ENCODE measurements at places on chromosomes 11 and 22.

DNA sequence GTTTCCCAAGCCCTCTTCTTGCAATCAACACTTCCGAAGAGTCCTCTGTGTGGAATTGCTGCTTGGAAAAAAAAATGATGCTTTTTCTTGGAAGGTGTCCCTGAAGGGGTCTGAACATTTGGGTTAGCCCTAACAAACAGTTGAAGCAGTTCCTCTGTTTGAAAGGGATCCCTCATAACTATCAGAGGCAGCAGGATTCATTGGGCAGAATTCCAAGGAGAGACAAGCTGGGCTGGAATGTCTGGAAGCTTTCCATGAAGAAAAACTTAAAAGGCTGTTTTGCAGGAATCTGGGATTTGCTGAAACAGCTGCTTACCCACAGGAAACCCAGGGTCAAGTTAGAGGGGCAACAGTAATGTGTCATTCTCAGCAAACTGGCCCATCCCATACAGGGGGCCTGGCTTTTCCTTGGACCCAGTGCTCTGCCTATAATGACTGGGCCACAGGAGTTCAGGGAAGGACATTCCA is 3.1 kb downstream of the CSNK2A3 start:
- peak; percentile 89 for DNase-seq

DNA sequence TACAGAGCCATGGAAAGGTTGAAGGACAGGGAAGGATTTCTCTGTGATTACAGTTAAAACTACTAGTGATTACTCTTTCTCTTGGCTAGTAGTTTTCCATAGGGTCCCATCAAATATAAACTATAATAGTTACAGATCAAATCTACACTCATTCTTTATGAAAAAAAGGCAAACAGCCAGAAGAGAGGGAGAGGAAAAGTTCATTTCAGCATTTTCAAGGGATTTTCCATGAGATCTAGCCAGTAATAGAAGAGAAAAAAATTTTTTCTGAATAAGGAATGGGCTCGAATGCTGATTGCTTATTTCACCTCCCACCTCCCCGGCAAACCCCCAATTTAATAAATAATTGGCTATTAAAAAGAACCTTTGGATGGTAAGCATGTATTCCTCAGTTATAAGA is 74.8 kb upstream of the BLID start:
- no peak for DNase-seq

DNA sequence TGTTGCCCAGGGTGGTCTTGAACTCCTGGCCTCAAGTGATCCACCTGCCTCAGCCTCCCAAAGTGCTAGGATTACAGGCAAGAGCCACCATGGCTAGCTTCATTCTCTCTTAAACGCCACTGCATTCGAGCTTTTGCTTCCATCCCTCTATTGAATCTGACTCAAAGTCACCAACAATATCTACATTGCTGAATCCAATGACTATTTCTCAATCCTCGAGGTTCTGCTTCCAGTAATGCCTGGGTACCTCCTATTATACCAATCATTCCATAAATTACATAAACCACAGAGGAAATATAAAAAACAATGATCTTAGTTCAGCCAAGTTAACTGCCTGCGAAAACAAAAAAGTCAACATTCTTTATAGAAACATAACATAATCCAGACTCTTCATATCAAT is 11.9 kb upstream of the NXF1 start:
- no peak for DNase-seq

DNA sequence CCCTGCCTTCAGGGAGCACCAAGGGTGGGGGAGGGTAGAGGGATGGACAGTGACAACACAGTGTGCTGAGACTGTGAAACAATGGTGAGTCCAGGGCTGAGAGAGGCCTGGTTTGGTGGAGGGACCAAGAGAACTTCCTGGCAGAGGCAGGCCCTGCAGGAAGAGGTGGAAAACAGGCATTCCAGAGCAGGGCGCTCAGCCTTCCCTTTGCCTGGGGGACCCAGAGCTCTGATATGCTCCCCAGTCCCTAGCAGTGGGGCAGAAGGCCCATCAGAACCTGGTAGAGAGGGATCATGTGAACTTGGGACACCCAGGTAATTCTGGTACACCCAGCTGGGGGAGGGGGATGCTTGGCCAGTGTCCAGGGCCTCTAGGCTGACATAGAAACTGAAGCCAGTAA is 17.2 kb upstream of the UVRAG start:
- DNase-seq, result peak; percentile 49

- DNase-seq, result no peak
Observed at GRCh38 chr22:32520612-32521011, 46.0 kb downstream of the FBXO7 start.

GRCh38 chr11:41308286-41308685 is 151.2 kb downstream of the LRRC4C start:
- DNase-seq, result no peak

DNA sequence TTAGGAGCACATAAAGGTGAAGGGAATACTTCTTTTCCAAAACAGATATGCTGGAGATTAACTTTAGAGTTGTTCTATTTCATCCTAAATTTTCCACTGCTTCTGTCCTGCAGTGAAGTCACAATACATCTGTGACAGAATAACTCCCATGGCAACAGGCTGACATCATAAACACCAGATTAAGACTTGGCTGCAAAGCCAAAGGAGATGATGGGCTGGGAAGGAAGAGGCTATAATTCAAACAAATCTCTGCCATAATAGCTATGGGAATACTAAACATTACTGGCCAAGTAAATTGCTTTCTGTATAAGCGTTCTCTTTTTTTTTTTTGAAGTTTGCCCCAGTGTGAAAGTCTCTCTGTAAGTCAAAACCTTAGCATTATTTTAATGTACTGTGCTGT is 107.7 kb downstream of the CADM1 start:
- DNase-seq, result no peak

GRCh38 chr22:31616315-31616980 is 45.6 kb downstream of the PISD start:
- DNase-seq, result no peak

DNA sequence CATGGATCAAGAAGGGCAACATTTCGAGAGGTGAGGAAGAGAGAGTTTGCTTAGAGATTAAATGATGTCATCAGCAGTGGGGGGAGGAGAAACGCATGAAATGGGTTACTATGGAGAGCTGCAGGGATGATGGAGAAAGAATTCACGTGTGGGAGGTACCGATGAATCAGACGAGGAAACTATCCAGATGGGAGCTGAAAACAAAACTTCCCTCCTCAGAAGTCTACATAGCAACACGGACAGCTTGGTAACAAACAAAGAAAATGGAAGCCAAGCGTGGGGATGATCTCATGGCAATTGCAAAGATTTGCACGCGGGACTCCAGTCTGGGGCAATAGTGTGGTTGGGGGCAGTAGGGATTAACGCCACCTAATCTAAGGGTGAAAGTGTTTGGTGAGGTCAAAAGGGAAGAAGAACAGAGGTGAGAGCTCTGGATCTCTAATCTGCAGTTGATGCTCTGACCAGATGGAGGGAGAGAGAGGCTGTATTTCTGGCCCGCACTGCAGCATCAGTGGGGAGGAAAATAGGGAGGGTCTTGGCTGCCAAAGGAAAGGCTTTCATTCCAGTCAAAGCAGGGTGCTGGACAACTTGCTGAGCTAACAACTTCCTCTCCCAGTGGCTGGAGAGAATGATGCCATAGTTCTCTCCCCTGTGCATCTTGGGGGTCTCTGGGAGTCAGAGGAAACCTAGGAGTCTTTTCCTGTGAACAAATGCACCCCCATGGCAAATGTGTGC is 43.4 kb upstream of the CSNK2A3 start:
- DNase-seq, result peak; percentile 82

GRCh38 chr22:35379146-35379993 is 1.5 kb upstream of the HMOX1 start:
- no peak for DNase-seq

DNA sequence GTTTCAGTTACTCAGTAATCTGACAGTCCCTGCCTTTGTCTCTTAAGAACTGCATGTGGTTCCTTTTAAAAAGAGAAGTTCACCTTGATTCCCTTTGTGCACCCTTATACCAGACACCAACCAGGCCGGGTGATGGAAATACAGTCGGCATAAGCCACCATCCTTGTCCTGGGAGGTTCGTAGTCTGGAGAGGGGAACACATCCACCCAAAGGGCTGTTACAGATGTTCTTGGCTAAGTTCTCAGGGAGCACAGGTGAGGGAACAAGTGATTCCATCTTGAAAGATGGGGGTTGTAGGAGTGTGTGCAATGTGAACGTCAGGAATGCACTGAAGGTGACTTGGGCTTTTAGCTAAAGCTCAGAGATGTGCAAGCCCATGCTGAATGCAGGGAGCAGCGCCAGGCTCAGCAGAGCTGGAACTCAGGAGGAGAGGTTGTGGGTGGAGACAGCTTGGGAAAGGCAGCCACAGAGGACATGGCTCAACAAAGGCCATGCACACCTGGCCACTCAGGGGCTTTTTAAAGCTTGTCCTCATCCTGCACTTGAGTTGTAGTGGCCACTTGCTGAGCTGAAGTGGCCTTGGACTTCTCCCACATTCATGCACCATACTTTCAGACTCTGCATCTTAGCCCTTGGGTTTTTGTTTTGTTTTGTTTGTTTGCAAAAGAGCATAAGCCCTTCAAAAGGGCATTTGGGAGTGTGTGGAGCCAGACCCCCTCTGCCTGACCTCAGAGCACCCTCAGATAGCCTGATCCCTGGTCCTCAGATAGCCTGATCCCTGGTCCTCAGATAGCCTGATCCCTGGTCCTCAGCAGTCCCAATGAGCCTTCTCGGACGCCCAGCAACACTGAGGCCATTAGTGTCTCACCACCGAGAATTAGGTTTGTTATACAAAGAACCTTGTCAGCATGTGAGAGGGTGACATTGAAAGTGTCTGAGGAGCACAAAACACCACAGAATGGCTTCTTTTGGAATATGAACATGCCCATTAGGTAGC is 12.7 kb upstream of the TMA7B start:
- DNase-seq, result no peak

DNA sequence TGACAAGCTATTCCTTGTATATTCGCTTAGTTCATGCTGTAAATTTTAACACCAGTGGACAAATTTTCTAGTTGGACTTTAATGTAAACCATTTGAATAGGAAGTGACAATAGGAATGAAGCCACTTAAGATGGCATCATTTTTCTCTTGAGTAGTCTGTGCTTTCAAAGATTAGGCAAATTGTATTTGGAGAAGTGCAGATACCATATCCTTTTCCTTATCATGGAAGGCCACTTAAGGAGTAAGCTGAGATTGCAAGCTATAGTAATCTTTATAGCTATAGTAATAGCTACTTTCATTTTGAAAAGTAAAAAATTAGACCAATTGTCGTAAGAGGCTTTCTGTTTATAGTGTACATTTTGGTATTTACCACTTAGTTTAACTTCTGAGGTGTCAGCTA is 12.8 kb downstream of the CAPRIN1 start:
- DNase-seq, result no peak

DNA sequence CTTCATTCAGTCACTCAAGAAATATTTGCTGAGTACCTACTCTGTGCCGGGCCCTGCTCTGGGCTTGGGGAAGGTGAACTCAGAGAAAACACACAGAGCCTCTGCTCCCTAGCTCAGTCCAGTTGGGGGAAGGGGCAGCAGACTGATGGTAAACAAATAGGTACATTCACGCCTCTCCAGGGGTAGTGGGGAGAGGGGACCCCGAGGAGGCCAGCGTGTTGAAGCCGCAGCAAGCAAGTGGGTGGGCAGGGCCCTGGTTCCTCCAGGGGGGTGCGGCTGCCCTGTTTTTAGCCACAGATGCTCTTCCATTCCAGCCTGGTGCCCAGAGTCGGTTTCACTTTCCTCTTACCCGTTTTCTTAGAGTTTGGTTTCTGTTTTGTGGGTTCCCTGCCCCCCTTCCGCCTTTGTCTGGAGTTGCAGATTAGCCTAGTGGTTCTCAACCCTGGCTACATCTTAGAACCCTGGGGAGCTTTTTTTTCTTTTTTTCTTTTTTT is 8.7 kb downstream of the DRAP1 start:
- DNase-seq, result no peak

DNA sequence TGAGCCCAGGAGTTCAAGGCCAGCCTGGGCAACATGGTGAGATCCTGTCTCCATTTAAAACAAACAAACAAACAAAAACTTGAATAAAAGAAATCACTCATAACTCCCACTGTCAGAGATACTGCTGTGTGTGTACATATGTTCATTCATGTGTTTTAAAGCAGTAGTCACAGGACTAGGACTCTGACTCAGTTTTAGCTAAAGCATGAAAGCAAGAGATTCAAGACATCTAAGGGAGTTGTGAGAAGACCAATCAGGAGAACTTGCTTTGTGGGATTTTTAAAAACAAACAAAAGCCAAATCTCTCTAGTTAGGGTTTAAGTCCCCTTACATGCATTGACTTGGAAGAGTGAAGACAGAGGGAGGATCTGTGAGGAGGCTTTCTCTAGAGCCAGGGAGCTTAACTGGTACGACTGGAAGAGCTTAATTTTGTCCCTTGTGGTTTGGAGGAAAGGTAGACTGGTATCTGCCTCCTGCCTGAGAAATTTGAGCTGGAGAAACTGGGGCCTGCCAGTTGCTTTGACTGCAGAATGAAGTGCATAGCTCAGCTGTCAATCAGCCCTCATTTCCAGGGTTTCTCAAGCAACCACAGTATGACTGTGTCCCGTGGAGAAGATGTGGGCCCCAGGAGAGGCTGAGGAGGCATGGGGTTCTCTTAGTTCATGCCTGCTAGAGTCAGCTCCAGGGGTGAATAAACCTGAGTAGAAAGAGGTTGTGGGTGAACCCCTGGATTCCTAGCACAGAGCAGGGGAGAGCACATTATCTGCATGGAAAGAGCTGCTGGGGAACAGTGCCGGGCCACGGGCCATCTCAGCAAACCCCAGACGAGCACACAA is 30.6 kb downstream of the EXPH5 start:
- no peak for DNase-seq

DNA sequence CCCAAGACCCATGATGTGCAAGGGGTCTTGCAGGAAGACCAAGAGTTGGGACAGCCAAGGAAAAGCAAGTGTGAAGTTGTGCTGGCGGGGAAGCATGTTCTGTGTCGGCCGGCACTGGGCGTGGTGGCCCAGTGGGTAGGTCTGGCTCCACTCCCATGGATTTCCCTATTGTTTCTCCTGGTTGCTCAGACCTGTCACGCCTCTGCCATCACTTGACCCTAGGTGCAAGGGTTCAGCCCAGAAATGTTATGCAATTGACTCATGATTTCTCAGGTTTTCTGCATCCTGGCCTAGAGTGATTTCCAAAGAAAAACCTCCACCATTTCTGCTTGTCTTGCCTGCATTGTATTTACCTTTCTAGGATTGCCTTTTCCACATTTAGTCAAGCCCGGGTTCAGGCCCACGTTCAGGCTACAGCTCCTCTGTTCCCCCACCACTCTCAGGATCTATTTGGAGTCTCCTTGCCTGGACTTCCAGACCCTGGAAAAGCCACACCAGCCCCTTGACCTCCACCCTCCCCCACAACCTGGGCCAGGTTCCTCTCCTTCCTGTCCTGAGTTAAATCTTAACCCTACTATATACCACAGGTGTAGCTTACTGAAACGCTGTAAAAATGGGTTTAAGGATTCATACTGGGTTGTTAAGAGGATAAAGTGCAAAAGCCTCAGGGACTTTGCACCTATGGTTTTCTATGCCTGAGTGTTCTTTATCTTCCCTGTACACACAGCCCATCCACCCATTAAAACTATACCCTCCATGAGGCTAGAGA is 17.5 kb upstream of the FOLR1 start:
- no peak for DNase-seq

- DNase-seq, result no peak
Observed at GRCh38 chr11:103662880-103663279, 373.6 kb upstream of the DDI1 start.
